CD4-positive, alpha-beta T cell treated with Interleukin-6 for 4 hours (primary cell): ENCODE measurements at places on chromosomes 12 and 14.

DNA sequence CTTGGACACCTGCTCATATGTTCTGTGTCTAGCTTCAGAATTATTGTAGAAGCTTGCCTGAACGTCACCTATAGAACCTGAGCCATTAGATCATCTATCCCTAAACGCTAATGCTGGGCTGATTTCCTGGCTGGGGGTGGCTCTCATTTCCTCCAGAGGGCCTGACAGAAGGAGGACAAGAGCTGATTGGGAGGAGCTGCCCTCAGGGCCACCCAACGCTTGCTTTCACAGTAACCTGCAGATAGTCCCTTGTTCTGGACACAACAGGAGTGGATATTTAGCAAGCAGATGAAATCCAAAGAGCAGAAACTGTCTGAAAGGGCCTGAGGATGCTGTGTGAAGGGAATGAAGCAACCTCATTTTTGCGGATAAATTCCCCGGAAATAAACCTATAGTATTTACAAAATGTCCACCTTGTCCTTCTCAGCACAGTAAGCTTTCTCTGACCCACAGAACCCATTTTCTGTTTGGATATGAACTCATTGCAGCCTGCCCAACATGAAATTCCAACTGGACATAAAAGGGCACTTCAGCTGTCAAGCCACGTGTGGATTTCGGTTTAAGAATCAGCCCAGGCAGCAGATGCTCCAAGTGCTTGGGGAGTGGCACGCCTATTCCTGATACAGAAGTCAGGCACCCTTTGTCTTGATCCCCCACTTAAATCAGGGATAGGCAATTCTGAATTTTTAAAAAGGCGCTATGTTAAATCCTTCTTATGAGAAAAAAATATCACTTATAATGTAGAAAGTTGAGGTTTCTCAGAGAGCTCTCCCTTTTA, 32.8 kb upstream of the TUBA1C start:
- no peak for DNase-seq

GRCh38 chr14:51093371-51094281, 1.3 kb downstream of the TRIM9 start:
- peak; percentile 59 for DNase-seq

GRCh38 chr14:53190938-53191337, 37.8 kb upstream of the DDHD1 start:
- no peak for DNase-seq

DNA sequence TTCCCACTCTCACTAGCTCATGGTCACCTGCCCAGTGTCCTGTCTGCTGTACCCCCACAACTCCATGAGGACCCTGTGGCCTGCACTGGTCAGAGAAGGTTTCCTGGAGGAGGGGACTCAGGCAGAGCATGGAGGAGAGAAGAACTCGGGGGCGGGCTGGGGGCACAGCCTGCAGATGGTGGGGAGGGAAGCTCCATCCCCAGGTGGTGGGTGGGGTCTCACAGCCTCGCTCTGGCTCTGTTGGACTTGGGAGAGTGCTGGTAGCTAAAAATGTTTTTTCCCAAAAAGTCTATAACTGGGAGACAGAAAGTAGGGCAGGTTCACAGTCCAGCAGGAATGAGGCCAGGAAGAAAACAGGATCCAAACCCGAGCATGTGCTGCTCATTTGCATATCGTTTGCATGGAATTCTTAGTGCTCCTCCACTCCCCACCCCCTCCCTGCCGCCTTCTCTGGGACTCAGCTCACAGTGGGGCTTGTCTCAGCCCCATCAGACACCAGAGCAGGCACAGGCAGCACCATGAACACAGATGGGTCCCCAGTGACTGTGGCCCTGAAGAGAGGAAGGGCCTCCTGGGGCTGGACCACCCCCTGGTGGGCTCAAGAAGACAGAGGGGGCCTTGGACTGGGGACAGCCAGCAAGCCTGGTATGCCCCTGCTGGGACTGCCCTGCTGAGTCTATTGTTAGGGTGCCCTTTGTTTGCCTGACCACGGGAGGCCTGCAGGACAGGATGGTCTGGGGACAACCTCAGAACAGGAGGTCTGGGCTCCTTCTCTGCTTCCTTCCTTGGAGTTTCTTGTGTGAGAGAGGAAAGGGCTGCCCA, 67.0 kb upstream of the SFSWAP start:
- DNase-seq = no peak

GRCh38 chr14:74414403-74415114, 11.5 kb downstream of the SYNDIG1L start:
- no peak for DNase-seq

DNA sequence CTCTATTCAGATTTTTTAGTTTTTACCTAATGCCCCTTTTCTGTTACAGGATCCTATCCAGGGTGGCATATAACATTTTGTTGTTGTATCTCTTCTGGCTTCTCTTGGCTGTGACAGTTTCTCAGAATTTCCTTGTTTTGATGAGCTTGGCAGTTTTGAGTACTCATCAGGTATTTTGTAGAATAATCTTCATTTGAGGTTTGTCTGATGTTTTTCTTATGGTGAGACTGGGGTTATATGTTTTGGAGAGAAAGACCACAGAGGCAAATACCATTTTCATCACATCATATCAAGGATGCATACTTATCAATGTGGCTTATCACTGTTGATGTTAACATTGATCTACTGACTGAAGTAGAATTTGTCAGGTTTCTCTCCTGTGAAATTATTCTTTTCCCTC, 14.0 kb upstream of the LYZ start:
- DNase-seq = no peak

DNA sequence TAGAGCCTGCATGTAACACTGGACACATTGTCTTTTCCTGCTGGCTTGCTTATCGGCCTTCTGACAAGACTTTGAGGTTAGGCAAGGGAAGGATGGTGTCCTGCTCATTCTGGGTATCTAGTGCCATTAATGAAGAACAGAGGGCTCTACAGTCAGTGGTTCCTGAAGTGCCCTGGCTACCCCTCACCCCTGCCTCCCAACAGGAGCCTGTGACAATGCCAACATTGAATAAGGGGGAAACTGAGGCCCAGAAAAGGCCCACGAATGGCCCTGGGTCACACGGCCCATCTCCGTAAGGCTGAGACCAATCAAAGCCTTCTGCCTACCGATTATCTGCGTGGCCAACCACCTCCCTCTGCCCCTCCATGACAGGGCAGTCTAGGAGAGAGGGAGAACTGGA, 2.1 kb downstream of the IFI27L2 start:
- no peak for DNase-seq

GRCh38 chr12:26369588-26369987, 174.2 kb downstream of the SSPN start:
- no peak for DNase-seq

DNA sequence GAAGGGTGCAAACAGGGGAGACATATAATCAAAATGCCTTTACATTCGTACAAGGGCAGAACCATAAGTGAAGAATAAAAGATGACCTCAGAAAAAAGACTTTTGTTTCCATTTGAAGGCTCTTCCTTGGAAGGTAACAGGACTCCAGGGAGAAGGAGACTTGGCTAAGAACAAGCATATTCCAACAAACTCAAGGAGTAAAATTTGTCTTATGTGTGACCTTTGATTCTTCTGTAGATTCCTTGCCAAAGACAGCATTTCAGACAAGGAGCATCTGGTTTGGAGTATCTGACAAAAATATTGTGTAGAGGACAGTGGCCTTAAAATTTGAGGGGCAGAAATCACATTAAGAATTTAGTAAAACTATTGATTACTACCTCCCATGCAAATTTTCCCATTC, 991.9 kb downstream of the FLRT2 start:
- no peak for DNase-seq

DNA sequence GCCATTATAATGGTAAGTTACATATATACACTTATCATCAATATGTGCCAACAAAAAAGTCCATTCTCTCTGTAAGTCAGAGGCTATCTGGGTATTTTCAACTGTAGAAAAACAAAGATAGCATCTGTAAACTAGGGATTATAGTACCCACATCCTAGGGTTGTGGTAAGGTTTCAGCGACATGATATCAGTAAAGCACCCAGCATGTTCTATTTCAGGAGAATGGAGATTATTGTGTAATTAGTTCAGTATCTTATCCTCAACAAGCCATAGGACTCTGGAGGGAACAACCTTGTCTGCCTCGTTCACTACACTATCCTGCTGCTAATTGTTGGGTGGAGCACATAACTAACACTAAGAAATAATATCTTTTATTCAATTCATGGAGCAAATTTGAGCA, 19.7 kb upstream of the CKAP4 start:
- no peak for DNase-seq

GRCh38 chr12:56897844-56898361, 36.3 kb downstream of the SDR9C7 start:
- DNase-seq = no peak

GRCh38 chr12:93502802-93503623, 35.7 kb downstream of the MRPL42 start:
- peak; percentile 75 for DNase-seq

GRCh38 chr12:63989301-63989845, 144.9 kb downstream of the SRGAP1 start:
- DNase-seq = no peak

- no peak for DNase-seq
Measured at GRCh38 chr14:50010752-50011151, 105.6 kb downstream of the VCPKMT start.

- DNase-seq = no peak
Measured at GRCh38 chr12:116303929-116304328, 26.4 kb upstream of the MED13L start.
